Skin of body (tissue), 3 donors: ENCODE measurements at places on chromosomes 16 and 17.
A peak's percentile ranks its signal among the peaks of the same experiment; 100 is the strongest.

- no peak for DNase-seq
These were observed 15.4 kb downstream of the CA4 start for GRCh38 chr17:60165223-60165622.

DNA sequence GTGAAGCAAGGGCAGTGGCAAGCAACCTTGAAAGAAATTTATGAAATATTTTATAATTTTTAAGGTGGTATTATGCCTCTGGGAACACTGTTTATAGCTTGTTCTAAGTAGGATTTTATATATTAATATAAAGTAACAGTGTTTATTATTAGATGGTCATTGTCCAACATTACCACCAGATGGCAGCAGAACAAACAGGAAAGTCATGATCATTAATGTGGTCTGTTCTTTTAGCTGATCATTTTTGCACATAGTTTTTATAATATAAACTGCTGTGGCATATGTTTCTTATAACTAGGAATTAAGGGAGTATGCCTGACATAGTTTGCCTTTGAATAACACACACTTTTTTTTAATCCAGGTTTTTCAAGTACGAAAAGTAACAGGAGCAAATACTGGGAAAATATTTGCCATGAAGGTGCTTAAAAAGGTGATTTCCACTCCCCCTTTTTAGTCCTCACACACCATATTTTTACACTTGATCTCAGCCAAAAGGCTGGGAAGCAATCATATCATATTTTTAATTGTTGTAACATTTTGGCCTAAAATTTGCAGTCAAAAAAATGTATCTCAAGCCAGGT lies 21.4 kb downstream of the RPS6KB1 start:
- peak; percentile 21 for DNase-seq

- DNase-seq: no peak
These were observed 2.8 kb upstream of the RPS15A start for GRCh38 chr16:18792836-18793433.

- DNase-seq: no peak
These were observed 612.1 kb downstream of the MAF start for GRCh38 chr16:78988361-78988969.

DNA sequence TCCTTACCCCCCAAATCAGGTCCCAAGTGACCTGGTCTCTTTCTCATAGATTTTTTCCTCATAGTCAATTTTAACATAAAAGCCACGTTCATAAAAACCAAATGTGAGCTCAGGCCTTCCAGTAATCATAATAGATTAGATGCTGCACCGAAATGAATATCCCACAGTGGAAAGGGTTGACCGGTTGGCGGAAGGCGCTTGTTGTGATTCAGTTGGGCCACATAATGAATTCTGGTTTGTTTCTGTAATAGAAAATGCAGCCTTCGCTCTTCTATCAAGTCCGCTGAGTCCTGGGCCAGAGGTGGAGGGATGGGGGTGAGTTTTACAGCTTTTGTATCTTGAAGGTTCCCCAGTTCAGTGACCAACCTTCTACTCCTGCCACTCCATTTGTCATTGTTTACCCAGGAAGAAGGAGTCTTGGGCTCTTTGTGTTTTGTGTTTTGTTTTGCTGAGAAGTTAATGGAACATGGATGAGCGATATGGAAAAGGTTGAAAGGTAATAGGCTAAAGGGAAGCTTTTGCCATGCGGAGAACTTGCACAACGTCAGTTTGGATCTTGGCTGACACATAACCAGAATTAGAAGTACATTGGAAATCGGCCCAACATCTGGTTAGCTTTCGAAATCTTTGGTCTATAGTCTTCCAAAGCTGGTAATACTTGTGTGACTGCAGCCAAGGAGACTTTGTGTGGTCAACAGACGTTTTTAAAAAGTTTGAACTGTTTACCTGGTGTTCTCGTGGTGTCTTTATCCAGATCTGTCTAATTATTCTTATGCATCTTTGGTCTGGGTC lies 89.5 kb downstream of the CLEC16A start:
- peak; percentile 77 for DNase-seq

- no peak for DNase-seq
These were observed 6.2 kb upstream of the CES1 start for GRCh38 chr16:55839115-55839514.
